ENCODE measurements at places on chromosomes 3 and 15.

- peaks cover 65% of the 10 kb centered on the region for H3K36me3 ChIP-seq
- peaks cover 17% of the 10 kb centered on the region for H3K4me1 ChIP-seq
Measured at GRCh38 chr3:48685603-48686511, at the start of gene NCKIPSD. Gene NCKIPSD (minus strand): TSS chr3:48685915. CDS start chr3:48685807, 108 bp downstream.

GRCh38 chr3:29864809-29865208 lies 583.9 kb downstream of the RBMS3 start:
- no peak overlapping the region for H3K4me3 ChIP-seq
- H3K4me1 ChIP-seq = no peaks in the 10 kb centered on the region
- no peak overlapping the region for H3K27ac ChIP-seq
- no peaks in the 10 kb centered on the region for H3K27me3 ChIP-seq
- no peak for DNase-seq

DNA sequence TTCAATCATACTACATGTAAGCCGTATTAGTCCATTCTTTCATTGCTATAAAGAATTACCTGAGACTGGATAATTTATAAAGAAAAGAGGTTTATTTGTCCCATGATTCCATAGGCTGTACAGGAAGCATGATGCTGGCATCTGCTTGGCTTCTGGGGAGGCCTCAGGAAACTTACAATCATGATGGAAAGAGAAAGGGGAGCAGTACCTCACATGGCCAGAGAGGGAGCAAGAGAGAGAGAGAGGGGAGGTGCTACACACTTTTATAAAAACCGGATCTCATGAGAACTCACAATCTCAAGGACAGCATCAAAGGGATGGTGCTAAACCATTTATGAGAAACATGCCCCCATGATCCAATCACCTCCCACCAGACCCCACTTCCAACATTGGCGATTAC lies 14.3 kb upstream of the CLASP2 start:
- no peak overlapping the region for H3K27ac ChIP-seq
- H3K4me1 ChIP-seq = no peaks in the 10 kb centered on the region
- no peak for DNase-seq
- H3K4me3 ChIP-seq = no peak overlapping the region
- H3K27me3 ChIP-seq = no peaks in the 10 kb centered on the region
- no peaks in the 10 kb centered on the region for H3K36me3 ChIP-seq

GRCh38 chr15:28942571-28942970 lies 56.8 kb downstream of the APBA2 start:
- H3K27ac ChIP-seq = no peak overlapping the region
- no peaks in the 10 kb centered on the region for H3K4me1 ChIP-seq
- no peak for DNase-seq
- H3K27me3 ChIP-seq = no peaks in the 10 kb centered on the region
- H3K4me3 ChIP-seq = no peak overlapping the region

DNA sequence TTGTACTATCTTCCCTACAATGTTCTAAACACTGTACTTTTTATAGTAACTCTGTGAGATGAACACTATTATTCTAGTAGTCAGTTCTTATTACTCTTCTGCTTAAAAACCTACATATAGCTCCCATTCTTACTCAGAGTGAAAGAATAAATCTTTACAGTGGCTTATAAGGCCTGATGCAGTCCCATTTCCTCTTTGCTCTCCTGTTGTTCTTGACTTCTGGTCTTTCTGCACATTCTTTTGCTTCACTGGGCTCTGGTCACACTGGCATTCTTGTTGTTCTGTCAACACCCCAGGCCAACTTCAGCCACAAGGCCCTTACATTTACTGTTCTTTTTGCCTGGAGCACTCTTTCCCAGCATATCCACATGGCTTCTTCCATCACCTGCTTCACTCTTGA lies 58.2 kb upstream of the TP63 start:
- no peak for DNase-seq
- H3K27ac ChIP-seq = peak overlapping the region; percentile 88
- H3K4me1 ChIP-seq = peaks cover 16% of the 10 kb centered on the region
- no peaks in the 10 kb centered on the region for H3K27me3 ChIP-seq
- H3K4me3 ChIP-seq = no peak overlapping the region

GRCh38 chr15:96958721-96959120 lies 628.2 kb downstream of the NR2F2 start:
- no peaks in the 10 kb centered on the region for H3K36me3 ChIP-seq
- peaks cover 41% of the 10 kb centered on the region for H3K27me3 ChIP-seq
- H3K4me1 ChIP-seq = no peaks in the 10 kb centered on the region
- DNase-seq = no peak
- no peak overlapping the region for H3K4me3 ChIP-seq
- H3K27ac ChIP-seq = no peak overlapping the region

DNA sequence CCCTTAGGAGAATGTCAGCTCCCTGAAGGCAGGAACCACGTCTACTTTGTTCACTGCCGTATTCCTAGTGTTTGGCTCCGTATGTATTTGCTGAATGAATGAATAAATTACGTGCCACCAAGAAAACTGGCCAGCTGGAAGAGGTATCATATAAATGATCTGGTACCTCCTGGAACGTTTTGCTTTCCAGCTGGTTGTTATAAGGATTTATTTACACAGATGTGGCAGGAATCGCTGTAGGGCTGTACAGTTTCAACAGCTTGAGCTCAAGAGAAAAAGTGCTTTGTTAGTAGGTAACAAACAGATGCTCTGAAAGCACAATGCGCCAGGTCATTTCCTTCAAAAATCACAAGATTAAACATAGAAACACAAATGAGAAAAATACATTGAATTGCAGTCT lies 108.8 kb upstream of the ATP2B2 start:
- no peaks in the 10 kb centered on the region for H3K36me3 ChIP-seq
- no peak overlapping the region for H3K27ac ChIP-seq
- H3K4me3 ChIP-seq = no peak overlapping the region
- peak; percentile 0 for DNase-seq
- no peaks in the 10 kb centered on the region for H3K4me1 ChIP-seq

DNA sequence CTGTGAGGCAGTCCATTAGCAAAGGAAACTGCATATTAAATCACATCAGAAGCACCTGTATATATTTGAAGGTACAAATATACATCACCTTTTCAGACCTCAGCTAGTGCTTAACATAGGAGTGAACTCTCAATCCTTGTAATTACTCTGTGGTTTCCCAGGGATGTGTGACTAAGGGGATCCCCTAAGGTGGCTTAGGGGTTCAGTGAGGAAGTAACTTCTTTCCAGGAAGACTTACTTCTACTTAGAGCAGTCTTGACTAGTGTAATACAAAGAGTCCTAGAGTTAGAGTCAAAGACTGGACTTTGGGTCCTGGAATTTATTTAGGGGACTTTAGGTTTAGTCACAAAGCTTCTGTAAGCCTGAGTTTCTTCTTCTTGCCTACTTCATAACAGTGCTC lies 8.7 kb upstream of the SUMF1 start:
- H3K27ac ChIP-seq = no peak overlapping the region
- no peak overlapping the region for H3K4me3 ChIP-seq
- no peak for DNase-seq
- no peaks in the 10 kb centered on the region for H3K36me3 ChIP-seq

DNA sequence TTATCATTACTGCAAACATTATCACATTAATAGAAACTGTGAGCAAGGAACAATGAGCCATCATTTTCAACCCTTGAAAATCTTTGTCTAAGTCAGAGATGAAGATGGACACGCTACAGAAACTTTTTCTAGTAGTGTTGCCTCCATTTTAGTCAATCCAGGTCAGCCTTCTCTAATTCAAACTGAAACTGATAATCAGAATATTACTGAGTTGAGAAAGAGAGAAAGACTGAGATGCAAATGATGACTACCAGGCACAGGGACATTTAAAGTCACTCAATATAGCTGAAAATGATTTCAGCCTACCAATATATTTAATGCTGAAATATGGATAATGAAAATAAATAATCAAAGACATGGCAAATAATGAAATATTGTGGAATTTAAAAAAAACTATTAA lies 261.4 kb downstream of the GBE1 start:
- DNase-seq = no peak
- no peak overlapping the region for H3K4me3 ChIP-seq
- H3K36me3 ChIP-seq = no peaks in the 10 kb centered on the region
- no peaks in the 10 kb centered on the region for H3K4me1 ChIP-seq
- H3K27ac ChIP-seq = no peak overlapping the region

DNA sequence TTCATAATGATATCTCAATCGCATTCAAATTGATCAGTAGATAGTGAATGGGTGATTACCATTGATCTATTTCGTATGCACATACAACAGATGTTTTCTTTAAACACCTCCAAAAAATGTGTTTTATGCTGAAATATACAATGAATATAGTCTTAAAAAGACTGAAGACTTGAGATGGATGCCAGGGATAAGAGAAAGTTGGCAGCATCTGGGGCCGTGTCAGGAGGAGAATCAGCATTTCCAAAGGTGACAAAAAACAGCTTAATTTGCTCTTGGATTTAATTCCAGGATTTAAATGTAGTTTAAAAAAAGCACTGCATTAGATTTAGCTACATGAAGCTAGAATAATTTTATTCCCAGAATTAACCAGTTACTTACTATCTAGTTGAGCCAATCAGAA lies 199.7 kb upstream of the CNTN3 start:
- H3K36me3 ChIP-seq = no peaks in the 10 kb centered on the region
- no peaks in the 10 kb centered on the region for H3K27me3 ChIP-seq
- no peak for DNase-seq
- no peaks in the 10 kb centered on the region for H3K4me1 ChIP-seq
- no peak overlapping the region for H3K27ac ChIP-seq
- no peak overlapping the region for H3K4me3 ChIP-seq

GRCh38 chr15:67605871-67606270 lies 63.4 kb downstream of the MAP2K5 start:
- no peak overlapping the region for H3K4me3 ChIP-seq
- H3K27ac ChIP-seq = no peak overlapping the region
- H3K36me3 ChIP-seq = no peaks in the 10 kb centered on the region
- H3K27me3 ChIP-seq = no peaks in the 10 kb centered on the region
- no peak for DNase-seq
- H3K4me1 ChIP-seq = no peaks in the 10 kb centered on the region

DNA sequence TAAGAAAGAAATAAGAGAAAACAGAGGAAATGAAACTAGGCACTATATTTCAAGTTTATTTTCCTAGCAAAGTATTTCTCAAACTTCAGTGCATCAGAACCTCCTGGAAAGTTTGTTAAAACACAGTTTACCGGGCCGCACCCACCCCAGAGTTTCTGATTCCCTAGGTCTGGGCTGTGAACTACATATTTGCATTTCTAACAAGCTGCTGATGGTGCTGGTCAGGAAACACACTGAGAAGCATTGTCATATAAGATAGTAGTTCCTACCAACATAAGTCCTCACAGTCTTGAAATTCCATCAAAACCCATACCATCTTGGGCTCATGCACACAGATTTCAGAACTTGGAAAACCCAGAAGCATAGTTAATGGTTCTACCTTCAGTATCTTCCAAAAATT lies 8.3 kb downstream of the SLC9A9 start:
- no peak for DNase-seq
- no peak overlapping the region for H3K4me3 ChIP-seq
- no peaks in the 10 kb centered on the region for H3K36me3 ChIP-seq
- H3K27me3 ChIP-seq = no peaks in the 10 kb centered on the region
- no peak overlapping the region for H3K27ac ChIP-seq

DNA sequence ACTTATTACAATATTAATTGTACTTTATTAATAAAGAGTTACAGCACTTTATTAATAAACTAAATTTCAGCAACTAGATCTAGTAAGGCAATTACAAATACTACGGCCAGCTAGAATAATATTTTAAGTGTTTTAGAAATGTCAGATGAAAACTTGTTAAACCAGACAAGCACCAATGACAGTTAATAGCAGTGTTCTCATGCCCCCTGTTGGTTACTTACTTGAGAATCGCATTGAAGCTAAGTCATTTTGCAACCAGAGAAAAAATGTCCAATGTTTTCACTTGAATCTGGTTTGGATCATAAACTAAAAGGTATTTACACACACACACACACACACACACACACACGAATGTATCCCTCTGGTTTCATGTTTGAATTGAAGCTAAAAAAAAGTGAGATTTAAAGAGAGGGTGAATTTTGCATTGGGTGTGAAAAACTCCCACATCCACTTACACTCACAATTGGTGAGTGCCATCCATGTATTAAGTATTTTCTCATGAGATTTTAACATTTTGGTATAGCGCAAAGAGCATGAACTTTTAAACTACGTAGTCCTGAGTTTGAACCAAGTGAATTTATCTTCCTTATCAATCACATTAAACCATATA lies 347.7 kb downstream of the ZBBX start:
- H3K4me1 ChIP-seq = no peaks in the 10 kb centered on the region
- H3K4me3 ChIP-seq = no peak overlapping the region
- no peaks in the 10 kb centered on the region for H3K36me3 ChIP-seq
- no peak for DNase-seq
- H3K27ac ChIP-seq = no peak overlapping the region

Data from RWPE2 (cell line).